CD4-positive, CD25-positive, alpha-beta regulatory T cell (primary cell): ENCODE measurements at places on chromosomes 1 and 21. TPM values are rescaled to one million over a fixed set of nuclear protein-coding genes. Genes with fewer than 3 reads are reported as not detected.

The BTF3L4 gene
- 36.0 TPM for total RNA-seq

The NPHS2 gene
- not detected for total RNA-seq

The WNT3A gene
- not detected for total RNA-seq

DNA sequence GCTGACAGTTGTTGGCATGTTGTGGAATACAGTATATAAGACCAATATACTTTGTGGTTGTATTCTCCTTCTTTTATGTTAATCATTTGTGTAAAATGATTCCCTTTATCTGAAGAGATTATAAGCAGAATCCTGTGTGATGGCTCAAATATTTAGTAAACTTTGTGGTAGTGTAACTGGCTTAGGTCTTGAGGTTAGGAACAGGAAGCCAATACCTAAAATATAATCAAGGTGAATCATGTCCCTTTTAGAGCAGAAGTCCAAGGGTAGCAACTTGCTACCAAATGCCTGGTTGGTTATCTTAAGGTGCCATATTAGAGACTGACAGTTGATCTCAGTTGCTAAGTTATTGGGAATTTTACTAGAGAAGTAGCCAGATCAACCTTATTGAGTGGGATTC, 398.5 kb upstream of the ADAMTS5 start:
- no peak for DNase-seq
- H3K4me3 ChIP-seq = no peak overlapping the region
- no peaks in the 10 kb centered on the region for H3K36me3 ChIP-seq
- H3K4me1 ChIP-seq = no peaks in the 10 kb centered on the region
- no peaks in the 10 kb centered on the region for H3K27me3 ChIP-seq
- no peak overlapping the region for H3K27ac ChIP-seq

The LRIF1 gene
- total RNA-seq = 3.6 TPM
